Naive thymus-derived CD8-positive, alpha-beta T cell (primary cell): ENCODE measurements at places on chromosomes 1 and 21. TPM values are rescaled to one million over a fixed set of nuclear protein-coding genes. Genes with fewer than 3 reads are reported as not detected.
A peak's percentile ranks its signal among the peaks of the same experiment; 100 is the strongest.

- DNase-seq = no peak
- peaks cover 11% of the 10 kb centered on the region for H3K36me3 ChIP-seq
- H3K27ac ChIP-seq = no peak overlapping the region
- H3K27me3 ChIP-seq = peaks cover 25% of the 10 kb centered on the region
- H3K4me3 ChIP-seq = no peak overlapping the region
Measured at GRCh38 chr1:117830222-117830621, 99.2 kb downstream of the GDAP2 start.

GRCh38 chr1:57019236-57019839 is 53.5 kb upstream of the C8B start:
- H3K27me3 ChIP-seq = no peaks in the 10 kb centered on the region
- no peaks in the 10 kb centered on the region for H3K36me3 ChIP-seq
- DNase-seq = no peak
- H3K4me1 ChIP-seq = no peaks in the 10 kb centered on the region
- H3K27ac ChIP-seq = no peak overlapping the region

DNA sequence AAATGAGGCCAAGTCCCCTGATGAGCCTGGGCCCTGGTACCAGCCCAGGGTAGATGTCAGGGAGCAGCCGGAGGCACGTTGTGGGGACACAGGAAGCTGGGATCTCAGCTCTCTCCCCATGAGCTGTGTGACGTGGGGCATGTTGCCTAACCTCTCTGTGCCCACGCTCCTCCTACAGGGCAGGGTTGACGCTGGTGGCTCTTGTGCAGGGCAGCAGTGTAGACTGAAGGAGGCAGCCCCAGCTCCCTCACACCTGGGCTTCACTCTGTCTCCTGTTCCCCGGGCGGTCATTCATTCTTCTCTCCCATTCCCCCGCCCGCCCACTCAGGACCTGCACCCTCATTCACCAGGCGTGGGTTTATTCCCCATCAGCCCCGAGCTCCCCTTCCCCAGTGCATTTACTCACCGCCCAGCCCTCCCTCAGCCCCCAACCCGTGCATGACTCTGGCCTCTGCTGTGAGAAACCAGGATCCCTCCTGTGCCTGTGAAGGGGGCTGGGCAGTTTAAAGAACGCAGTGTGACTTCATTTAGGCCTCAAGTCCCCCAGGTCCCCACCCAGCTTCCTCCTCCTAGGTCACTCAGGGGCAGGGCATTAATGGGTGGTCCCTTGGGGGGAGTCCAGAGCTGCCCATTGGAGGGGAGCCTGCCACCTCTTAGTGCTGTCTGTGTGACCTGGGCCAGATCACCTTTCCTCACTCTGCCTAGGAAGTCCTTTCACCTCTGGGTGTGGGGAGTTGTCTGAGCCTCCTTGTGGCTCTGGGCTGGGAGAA is 285.7 kb downstream of the PTPRU start:
- DNase-seq = no peak
- no peak overlapping the region for H3K4me3 ChIP-seq
- H3K4me1 ChIP-seq = no peaks in the 10 kb centered on the region
- H3K36me3 ChIP-seq = no peaks in the 10 kb centered on the region

DNA sequence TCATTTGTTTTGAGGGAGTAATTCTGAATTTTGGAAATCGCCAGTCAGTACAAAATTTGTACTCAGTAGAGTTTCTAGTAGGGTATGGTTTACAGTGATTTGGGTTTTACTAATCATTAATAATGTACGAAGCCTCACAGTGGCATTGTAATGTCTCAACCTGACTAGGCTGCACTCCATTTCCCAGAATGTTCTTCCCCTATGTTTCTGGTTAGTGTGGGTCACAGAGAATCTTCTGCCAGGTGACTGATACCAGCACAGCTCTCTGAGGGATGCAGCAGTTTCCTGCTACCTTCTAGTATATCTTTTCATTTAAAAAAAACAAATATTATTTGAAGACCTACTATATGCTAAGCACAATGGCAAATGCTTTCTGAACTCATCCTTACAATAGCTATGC is 112.9 kb downstream of the PTPN14 start:
- H3K27ac ChIP-seq = no peak overlapping the region
- DNase-seq = no peak
- H3K4me3 ChIP-seq = no peak overlapping the region
- no peaks in the 10 kb centered on the region for H3K36me3 ChIP-seq
- peaks cover 4% of the 10 kb centered on the region for H3K4me1 ChIP-seq

- H3K4me1 ChIP-seq = no peaks in the 10 kb centered on the region
- no peak overlapping the region for H3K27ac ChIP-seq
- DNase-seq = no peak
- no peaks in the 10 kb centered on the region for H3K36me3 ChIP-seq
- no peak overlapping the region for H3K4me3 ChIP-seq
Measured at GRCh38 chr1:170741678-170742077, 77.7 kb downstream of the PRRX1 start.

DNA sequence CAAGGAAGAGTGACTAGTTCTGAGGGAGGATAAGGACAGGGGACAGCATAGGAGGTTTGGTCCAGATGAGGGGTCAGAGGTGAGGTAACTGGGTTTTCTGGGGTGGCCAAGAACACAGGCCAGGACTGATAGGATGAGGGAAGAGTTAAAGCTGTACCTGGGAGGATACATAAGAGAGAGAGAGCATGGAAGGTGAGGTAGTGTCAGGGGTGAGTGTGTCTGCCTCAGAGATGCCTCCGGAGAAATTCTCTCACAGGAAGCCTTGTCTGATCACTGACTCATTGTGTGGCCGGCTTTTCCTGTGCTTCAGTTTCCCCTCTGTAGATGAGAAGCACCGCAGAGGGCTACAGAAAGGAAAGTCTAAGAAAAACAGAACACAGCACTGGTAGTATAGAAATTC is 40.2 kb downstream of the FASLG start:
- DNase-seq = peak; percentile 32
- peak overlapping the region; percentile 70 for H3K27ac ChIP-seq
- no peaks in the 10 kb centered on the region for H3K27me3 ChIP-seq
- peaks cover 55% of the 10 kb centered on the region for H3K4me1 ChIP-seq
- H3K36me3 ChIP-seq = no peaks in the 10 kb centered on the region
- peak overlapping the region; percentile 74 for H3K4me3 ChIP-seq

GRCh38 chr1:202578565-202578964 is 131.7 kb downstream of the SYT2 start:
- peaks cover 53% of the 10 kb centered on the region for H3K36me3 ChIP-seq
- no peak for DNase-seq
- H3K27ac ChIP-seq = no peak overlapping the region
- no peaks in the 10 kb centered on the region for H3K27me3 ChIP-seq
- no peaks in the 10 kb centered on the region for H3K4me1 ChIP-seq

DNA sequence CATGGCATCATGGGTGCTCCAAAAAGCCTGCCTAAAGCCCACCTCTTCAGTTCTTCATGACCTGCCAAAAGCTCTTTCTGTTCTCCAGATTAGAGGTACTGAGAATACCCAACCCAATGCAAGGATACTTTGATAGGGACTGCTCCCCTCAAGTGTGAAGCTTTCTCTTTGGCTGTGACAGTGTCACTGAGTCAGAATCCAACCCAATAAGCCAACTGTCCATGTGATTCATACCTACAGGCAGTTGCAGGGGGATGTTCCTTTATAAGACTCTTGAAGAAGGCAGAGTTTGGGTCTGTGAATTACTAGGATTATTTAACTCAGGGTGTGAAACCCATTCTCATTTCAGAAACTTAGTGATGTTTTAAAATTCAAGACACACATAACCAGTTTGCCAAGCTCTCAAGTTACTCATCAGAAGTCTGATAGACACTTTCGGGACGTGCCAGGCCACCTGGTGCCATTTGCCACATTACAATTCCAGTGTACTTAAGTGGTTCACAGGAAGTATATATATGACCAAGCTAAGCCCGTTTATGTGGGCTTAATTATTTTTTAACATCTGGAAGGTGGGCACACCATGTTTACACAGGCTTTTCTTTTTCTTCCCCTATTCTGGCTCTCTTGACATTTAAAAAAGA is 265.8 kb downstream of the NFIA start:
- no peak overlapping the region for H3K4me3 ChIP-seq
- peaks cover 4% of the 10 kb centered on the region for H3K4me1 ChIP-seq
- no peaks in the 10 kb centered on the region for H3K27me3 ChIP-seq
- no peak for DNase-seq
- H3K36me3 ChIP-seq = peaks cover 6% of the 10 kb centered on the region

DNA sequence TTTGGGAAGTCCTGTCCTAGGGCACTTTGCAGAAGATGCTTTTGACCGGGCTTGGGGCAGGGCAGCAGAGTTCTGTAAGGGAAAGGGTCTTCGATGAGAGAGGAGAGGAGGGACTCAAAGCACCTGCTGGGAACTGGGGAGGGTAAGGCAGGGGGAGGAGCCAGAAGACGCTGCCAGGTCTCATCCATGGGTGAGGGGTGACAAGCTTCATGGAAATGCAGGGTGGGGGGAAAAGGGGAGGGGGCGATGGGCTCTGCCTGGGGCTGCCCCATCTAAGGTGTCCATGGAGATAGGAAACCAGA is 20.9 kb upstream of the C2CD2 start:
- no peak overlapping the region for H3K4me3 ChIP-seq
- H3K4me1 ChIP-seq = peaks cover 14% of the 10 kb centered on the region
- peaks cover 6% of the 10 kb centered on the region for H3K36me3 ChIP-seq
- no peaks in the 10 kb centered on the region for H3K27me3 ChIP-seq
- no peak overlapping the region for H3K27ac ChIP-seq
- no peak for DNase-seq

GRCh38 chr1:73909043-73909562 is 288.9 kb downstream of the LRRIQ3 start:
- H3K27ac ChIP-seq = no peak overlapping the region
- no peaks in the 10 kb centered on the region for H3K36me3 ChIP-seq
- H3K4me1 ChIP-seq = no peaks in the 10 kb centered on the region

GRCh38 chr1:15027515-15027986 is 126.0 kb upstream of the TMEM51 start:
- no peaks in the 10 kb centered on the region for H3K36me3 ChIP-seq
- no peaks in the 10 kb centered on the region for H3K27me3 ChIP-seq
- no peak overlapping the region for H3K4me3 ChIP-seq
- no peak overlapping the region for H3K27ac ChIP-seq
- DNase-seq = no peak
- H3K4me1 ChIP-seq = peaks cover 2% of the 10 kb centered on the region

- H3K36me3 ChIP-seq = no peaks in the 10 kb centered on the region
- no peak overlapping the region for H3K4me3 ChIP-seq
- no peaks in the 10 kb centered on the region for H3K27me3 ChIP-seq
- H3K27ac ChIP-seq = no peak overlapping the region
- no peak for DNase-seq
Measured at GRCh38 chr1:31745096-31745945, 18.8 kb downstream of the ADGRB2 start.

GRCh38 chr1:111644506-111644905 is 24.9 kb downstream of the RAP1A start:
- no peak overlapping the region for H3K4me3 ChIP-seq
- no peak for DNase-seq
- no peaks in the 10 kb centered on the region for H3K36me3 ChIP-seq
- no peaks in the 10 kb centered on the region for H3K27me3 ChIP-seq

DNA sequence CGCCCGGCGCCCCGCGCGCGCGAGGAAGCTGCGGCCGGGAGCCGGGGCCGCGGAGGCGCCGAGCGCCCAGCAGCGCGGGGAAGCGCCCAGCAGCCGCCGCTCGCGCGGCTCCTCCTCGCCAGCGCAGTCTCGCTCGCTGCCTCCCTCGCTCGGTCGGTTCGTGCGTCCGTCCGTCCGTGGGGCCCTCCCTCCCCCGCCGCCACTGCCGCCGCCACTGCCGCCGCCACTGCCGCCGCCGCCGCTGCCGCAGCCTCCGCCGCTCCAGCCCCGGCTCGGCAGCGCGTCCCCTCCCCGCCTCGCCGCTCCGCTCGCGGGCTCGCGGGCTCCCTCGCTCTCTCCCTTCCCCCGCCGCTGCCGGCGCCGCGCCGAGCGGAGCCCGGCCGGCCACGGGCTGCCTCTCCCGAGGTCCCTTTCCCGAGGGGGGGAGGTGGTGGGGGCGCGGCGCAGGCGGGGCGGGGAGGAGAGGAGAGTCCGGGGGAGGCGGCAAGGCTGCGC is at the start of gene KCND3:
KCND3 (minus strand) TSS at position 138 of the 495 bp plus-strand sequence.
- H3K4me3 ChIP-seq = peak within 1 kb of the TSS; percentile 65
- no peaks in the 10 kb centered on the region for H3K36me3 ChIP-seq
- H3K27ac ChIP-seq = no peak within 1 kb of the TSS

- no peaks in the 10 kb centered on the region for H3K4me1 ChIP-seq
- no peaks in the 10 kb centered on the region for H3K36me3 ChIP-seq
- H3K27me3 ChIP-seq = peaks cover 5% of the 10 kb centered on the region
- no peak overlapping the region for H3K27ac ChIP-seq
- no peak overlapping the region for H3K4me3 ChIP-seq
Measured at GRCh38 chr21:23475281-23476219, 2131.7 kb downstream of the MRPL39 start.

- peaks cover under 1% of the 10 kb centered on the region for H3K36me3 ChIP-seq
- no peaks in the 10 kb centered on the region for H3K27me3 ChIP-seq
Measured at GRCh38 chr1:92691925-92692324, 93.0 kb downstream of the EVI5 start.

DNA sequence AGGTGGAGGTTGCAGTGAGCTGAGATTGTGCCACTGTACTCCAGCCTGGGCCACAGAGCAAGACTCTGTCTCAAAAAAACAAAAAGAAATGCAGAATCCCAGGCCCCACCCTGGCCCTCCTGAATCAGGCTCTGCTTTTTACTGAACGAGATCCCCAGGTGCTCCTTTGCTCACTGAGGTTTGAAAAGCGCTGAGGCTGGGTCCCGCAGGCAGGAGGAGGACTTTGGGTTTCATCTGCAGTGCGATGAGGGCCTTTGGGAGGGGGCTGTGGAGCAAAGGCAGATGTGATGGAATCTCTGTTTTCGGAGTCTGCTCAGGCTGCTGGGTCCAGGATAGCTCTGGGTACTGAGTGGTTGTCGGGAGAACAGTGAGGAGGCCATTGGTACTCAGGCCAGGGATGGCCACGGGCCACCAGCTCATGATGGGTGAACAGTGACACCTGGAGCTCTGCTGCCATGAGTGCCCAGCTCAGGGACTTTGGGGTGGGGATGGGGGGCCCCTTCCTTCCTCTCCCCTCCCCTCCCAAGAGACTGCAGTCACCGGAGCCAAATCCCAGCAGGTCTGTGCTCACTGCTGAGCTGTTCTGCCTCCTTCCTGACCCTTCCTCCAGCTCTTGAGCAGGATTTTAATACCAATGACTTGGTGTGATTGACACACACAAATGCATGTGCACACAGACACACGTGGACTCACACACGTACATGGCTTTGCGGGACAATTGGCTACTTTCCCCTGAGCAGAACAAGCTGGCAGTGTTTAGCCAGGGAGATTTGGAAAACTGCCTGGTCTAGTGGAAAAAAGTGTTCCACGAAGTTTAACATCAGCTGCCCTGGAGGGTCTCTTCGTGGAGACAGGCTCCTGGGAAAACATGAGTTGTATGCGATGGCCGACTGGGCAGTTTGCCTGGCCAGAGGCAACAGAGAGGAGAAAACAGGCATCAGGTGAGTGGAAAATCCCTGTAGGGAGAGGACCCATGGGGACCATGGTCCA is 3.6 kb upstream of the DHRS3 start:
- H3K27me3 ChIP-seq = no peaks in the 10 kb centered on the region
- no peak overlapping the region for H3K27ac ChIP-seq
- H3K4me1 ChIP-seq = peaks cover 9% of the 10 kb centered on the region

The CRYAA gene
- not detected for total RNA-seq

The SMG7 gene
- 59.5 TPM for total RNA-seq

The SPATA21 gene
- not detected for total RNA-seq

The CTSE gene
- not detected for total RNA-seq

The PTPRU gene
- total RNA-seq = not detected

The SYT14 gene
- total RNA-seq = not detected

The SERPINC1 gene
- total RNA-seq = 0.44 TPM

The ARMH1 gene
- total RNA-seq = 79.0 TPM
